ENCODE measurements at places on chromosomes 2 and 18. TPM values are rescaled to one million over a fixed set of nuclear protein-coding genes. Genes with fewer than 3 reads are reported as not detected.

SH2D6 gene
- 14.5 TPM for total RNA-seq

ST6GAL2 gene
- total RNA-seq = 9.0 TPM

GRCh38 chr2:212381428-212382102, 157.0 kb downstream of the ERBB4 start:
- no peak for DNase-seq

TXNDC2 gene
- total RNA-seq = not detected

- no peak for DNase-seq
These were observed 236.4 kb downstream of the BCL11A start for GRCh38 chr2:60317034-60317386.

DNA sequence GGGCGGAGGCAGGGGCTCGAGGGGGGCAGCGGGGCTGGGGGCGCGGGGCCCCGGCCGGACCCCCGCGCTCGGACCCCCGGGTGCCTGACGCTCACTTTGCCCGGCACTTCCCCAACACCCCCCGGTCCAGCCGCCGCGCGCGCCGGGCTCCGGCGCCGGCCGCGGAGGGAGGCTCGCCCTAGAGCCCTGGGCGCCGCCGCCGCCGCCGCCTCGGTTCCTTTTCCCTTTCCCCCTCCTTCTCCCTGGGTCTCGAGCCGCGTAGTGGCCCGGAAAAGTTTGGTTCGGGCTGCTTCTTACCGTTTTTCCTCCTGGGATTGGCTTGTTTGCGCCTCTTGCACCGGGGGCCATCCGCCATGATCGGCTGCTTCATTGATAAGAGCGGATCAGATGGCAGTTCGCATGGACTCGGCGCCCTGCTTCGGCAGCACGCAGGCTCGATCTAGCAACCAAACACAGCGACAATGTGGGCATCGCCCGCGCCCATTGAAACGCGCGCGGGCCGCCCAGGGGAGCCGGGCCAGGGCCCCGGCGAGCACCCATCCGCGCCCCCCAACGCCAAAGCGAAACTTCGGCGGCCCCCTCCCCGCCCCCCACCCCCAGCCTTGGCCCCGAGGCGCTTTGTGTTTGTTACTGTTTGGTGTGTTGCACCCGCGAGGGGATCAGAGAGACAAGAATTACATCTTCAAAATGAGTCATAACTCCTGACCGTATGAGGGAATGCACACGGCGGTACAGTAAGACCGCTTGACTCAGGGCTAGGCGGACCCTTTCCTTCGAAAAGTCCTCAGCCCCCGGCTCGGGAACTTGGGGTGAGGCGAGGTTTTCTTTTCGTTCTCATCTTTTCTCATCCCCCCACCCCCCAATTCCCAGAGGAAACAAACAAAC, 2.7 kb downstream of the ZEB2 start:
- DNase-seq = no peak

GALR1 gene
- total RNA-seq = under 0.01 TPM

SLC9A4 gene
- total RNA-seq = not detected

DNA sequence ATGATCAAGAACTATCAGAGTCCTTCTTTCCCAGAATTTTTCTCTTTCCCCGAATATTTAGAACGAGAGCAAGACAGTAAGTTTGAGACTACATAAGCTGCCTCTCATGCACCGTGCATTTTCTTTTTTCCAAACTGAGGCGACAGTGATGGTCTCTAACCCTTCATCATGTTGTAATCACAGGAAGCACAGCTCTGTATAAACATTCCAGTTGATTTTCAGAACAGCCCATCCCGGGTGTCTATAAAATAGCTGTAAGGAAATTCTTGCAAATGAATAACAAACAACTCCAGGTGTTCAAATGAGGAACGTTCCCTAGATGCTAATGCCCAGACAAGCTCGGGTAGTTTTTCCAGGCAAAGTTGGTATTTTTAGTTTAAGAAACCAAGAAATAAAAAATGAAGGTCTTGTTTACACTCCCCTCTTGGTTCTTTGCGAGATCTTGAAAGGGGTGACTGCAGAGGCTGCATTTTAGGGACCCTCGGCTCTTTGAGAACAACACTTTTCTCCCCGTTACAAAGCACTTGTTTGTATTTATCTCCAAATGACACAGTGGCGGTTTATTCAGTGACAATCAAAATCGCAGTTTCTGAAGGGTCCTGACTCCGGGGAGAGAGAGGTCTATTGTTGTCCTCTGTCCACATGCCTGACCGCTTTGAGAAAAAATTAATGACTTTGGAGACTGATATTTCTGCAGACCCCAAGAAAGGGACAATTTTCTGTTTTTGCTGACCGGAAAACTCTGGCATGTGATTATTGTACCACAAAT, 101.1 kb upstream of the NCK2 start:
- no peak for DNase-seq

- no peak for DNase-seq
These were observed 50.0 kb upstream of the STON1 start for GRCh38 chr2:48479915-48480314.

DNA sequence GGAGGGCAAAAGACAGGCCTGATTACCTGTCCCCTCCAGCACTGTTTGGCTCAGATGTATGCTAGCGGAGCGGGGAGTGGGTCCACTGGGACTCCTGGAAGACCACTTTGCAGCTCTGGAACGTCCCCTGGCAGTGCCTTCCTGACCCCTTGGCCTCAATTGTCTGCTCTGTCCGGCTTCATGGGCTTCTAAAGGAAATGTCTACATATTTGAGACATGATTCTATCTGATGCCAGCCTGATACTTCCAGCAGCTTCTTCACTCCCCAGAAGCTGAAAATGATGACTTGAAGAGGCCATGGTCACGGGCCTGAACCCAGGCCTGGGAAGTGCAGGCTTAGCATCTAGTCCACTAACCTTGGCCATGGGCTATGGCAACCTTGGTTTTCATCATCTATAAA, 112.1 kb downstream of the ACAA2 start:
- DNase-seq = no peak

DNA sequence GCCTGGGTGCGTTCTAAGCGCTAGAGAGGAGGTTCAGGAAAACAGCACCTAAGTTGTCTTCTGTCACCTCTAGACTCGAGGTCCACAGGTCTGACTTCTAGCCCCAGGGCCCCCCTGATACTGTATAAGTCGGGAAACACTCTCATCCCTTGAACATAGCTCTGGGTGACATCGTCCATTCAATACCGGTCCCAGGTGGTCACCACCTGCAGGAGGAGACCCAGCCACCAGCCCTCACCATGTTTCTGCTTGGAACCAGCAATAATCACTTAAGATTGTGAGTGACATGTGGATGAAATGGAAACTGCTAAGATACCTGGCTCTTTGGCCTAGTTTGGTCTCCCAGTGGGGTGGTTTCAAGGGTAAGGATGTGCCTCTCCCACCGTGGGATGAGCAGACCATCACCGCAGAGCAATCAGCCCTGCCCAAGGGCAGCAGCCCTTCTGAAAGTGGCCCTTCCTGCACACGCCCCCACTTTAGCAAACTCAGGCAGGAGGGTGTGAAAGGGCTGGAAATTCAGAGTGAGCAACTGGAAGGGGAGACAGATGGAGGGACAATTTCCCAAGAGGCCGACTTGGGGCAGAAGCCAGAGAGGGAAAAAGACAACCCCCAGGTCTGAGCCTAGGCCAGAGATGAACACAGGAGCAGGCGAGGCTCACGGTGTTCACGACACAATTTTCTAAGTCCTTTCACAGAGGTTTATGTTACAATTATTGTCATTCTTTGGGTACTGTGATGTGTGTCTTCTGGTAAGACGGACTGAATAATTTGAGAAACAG, 95.2 kb downstream of the ZNF516 start:
- no peak for DNase-seq

LHCGR gene
- total RNA-seq = not detected

Measured in stomach (tissue), 19 donors.